ENCODE measurements at places on chromosomes 16 and 17. TPM values are rescaled to one million over a fixed set of nuclear protein-coding genes. Genes with fewer than 3 reads are reported as not detected.

Gene MED31
- 15.6 TPM for total RNA-seq

Gene KRTAP2-2
- not detected for total RNA-seq

Gene TRIM65
- total RNA-seq = 12.1 TPM

Gene KRTAP9-1
- not detected for total RNA-seq

Gene PGAP6
- 42.8 TPM for total RNA-seq

Gene CORO6
- total RNA-seq = 128 TPM

Gene RNF213
- total RNA-seq = 46.4 TPM

DNA sequence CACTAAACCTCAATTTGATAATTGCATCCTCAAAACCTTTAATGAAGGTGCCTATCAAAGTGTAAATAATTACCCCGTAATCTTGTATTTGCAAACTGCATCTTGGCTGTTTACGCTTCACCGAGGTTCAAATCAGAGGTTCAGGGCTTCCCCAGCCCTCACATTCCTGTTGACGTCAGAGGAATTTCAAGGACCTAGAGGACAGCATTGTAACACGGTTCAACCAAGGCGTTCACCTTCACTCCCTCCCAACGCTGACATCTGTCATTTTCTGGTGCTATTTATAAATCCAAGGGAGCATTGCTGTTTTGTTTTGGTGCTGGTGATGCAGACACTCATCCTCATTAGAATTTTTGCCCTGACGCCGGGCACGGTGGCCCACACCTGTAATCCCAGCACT, 691.6 kb upstream of the RBFOX1 start:
- DNase-seq = no peak

- no peak for DNase-seq
Observed at GRCh38 chr17:31529841-31530251, 138.4 kb downstream of the RAB11FIP4 start.

DNA sequence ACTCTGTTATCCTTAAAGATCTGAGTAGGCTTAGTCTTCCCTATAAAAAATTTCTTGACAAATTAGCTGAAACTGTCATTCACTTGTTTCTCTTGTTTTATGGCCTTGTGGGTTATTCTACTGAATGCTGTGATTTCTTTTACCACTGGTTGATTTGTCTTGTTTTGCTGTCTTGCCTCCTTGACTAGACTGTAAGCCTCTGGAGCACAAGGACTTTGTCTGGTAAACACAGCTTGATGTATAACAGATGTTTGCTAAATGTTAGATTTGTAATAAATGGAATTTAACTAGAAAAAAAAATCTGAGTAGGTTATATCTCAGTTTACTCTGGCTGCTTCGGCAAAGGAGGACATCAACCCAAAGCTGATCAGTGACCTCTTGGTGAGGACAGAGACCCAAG, 21.6 kb downstream of the VAC14 start:
- no peak for DNase-seq

DNA sequence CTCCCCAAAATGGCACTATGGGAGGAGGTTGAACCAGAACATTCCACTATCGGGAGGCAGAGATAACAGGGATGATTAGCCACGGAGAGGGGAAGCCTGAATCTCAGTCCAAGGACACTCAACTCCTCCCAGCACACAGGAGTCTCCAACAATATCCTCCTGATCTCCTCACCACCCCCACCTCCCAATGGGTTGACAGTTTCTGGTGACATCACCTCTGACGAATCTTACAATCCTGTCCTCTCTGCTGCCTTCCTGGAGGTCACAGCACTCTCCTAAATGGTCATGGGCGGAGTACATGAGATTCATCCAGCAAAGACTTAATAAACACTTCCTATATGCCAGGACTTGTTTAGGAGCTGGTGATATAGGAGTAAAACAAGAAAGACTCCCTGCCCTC, 80.9 kb downstream of the SLC6A2 start:
- no peak for DNase-seq

- DNase-seq = no peak
Observed at GRCh38 chr16:1984347-1985225, 593 bp downstream of the GFER start.

GRCh38 chr16:35176449-35176848, 1717.0 kb downstream of the TP53TG3F start:
- DNase-seq = no peak

- no peak for DNase-seq
Observed at GRCh38 chr16:26161461-26162180, 469.9 kb downstream of the HS3ST4 start.

- peak; percentile 96 for DNase-seq
Observed at GRCh38 chr17:77881545-77881944, 77.0 kb upstream of the TNRC6C start.

- peak; percentile 55 for DNase-seq
Observed at GRCh38 chr16:86087011-86087895, 188.3 kb downstream of the IRF8 start.

GRCh38 chr16:15415511-15415985, 18.8 kb upstream of the BMERB1 start:
- no peak for DNase-seq

- DNase-seq = no peak
Observed at GRCh38 chr17:71402661-71403141, 718.1 kb upstream of the SOX9 start.

- DNase-seq = no peak
Observed at GRCh38 chr16:918068-918467, 52.7 kb downstream of the LMF1 start.
